ENCODE measurements at places on chromosomes 3 and 15.
A peak's percentile ranks its signal among the peaks of the same experiment; 100 is the strongest.

- DNase-seq, result no peak
Measured at GRCh38 chr3:56042326-56042951, 425.8 kb downstream of the ERC2 start.

DNA sequence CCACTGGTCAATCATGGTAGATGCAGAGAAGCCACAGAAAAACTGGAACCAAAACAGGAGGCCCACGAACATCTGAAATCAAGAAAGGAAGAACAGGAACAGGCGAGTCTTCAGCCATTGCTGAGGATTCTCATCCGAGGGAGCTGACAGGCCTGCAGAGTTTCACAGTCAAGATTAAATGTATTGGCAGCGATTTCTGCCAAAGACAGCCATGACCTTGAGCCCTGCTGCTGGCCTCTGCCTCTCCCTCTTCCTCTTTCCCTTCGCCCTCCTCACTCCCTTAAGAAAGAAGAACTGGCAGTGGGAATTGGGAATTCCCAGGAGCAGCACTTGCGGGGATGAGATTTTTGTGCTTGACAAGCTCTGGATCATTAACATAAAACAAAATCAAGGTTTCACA lies 179.7 kb downstream of the ATP10A start:
- DNase-seq, result no peak

- no peak for DNase-seq
Measured at GRCh38 chr3:171231361-171231760, 204.8 kb upstream of the SLC2A2 start.

- no peak for DNase-seq
Measured at GRCh38 chr3:140809316-140809715, 131.5 kb downstream of the TRIM42 start.

GRCh38 chr3:169923189-169923588 lies 11.8 kb downstream of the SAMD7 start:
- DNase-seq, result no peak

DNA sequence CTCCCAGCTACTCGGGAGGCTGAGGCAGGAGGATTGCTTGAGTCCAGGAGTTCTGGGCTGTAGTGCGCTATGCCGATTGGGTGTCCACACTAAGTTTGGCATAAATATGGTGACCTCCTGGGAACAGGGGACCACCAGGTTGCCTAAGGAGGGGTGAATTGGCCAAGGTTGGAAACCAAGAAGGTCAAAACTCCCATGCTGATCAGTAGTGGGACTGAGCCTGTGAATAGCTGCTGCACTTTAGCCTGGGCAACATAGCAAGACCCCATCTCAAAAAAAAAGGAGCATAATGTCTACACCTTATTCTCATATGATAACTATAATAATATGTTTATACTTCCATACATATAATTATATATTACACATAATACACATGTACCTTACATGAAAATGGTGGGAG lies 6.1 kb upstream of the GLB1 start:
- no peak for DNase-seq

GRCh38 chr3:163043074-163043473 lies 1546.5 kb downstream of the OTOL1 start:
- DNase-seq, result no peak

DNA sequence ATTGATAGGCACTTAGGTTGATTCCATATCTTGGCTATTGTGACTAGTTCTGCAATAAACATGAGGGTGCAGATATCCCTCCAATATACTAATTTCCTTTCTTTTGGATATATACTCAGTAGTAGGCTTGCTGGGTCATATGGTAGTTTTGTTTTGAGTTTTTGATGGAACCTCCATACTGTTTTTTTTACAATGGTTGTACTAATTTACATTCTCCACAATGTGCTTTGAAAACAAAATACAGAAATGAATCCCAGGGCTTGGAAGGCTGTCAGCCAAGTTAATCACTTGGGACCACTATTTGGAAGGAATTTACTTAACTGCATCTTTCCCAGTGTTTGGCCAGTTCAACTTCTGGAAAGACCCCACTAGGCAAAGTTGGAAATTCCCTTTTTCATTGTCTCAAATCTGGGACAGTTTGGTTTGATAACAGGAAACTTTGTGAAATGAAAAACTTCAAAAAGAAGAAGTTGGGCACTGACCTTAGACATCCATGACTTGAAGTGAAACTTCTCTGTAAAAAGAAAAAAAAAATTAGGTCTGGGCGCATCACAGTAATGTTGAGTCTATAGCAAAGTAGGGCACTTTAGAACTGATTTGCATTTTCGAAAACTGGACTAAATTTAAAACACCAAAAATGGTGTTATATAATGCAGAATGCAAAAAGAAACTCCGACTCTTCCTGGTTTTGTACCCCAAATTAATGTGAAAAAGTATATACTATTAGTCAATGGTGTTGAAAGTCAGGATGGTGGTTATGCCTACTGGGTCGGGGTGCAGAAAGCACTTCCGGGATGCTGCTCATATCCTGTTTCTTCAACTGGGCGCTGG lies 6.0 kb downstream of the CTSH start:
- peak; percentile 96 for DNase-seq

- no peak for DNase-seq
Measured at GRCh38 chr3:140180603-140181002, 245.6 kb downstream of the CLSTN2 start.

- DNase-seq, result no peak
Measured at GRCh38 chr3:4077950-4078349, 225.2 kb upstream of the SETMAR start.

- DNase-seq, result peak; percentile 85
Measured at GRCh38 chr3:119639494-119640350, 20.7 kb downstream of the POPDC2 start.

- no peak for DNase-seq
Measured at GRCh38 chr15:71739355-71739754, 71.0 kb upstream of the NR2E3 start.

DNA sequence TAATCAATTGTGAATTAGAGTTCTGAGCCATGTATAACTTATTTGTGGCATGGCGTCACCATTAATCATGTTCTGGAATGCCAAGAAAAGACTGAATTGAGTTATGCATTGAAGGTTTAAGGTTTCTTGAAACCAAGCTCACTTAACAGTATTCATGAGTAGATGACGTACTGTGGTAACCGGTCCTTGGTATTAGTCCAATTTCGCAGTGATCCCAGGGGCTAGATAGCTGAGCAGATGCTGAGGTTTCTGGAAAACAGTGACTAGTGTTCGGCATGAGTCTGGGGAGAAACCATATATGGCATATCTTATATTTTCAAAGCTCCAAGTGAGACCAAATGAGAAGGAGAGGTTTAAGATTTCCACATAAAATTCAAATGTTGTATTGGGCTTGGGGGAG lies 218.3 kb upstream of the LYSMD4 start:
- DNase-seq, result no peak

DNA sequence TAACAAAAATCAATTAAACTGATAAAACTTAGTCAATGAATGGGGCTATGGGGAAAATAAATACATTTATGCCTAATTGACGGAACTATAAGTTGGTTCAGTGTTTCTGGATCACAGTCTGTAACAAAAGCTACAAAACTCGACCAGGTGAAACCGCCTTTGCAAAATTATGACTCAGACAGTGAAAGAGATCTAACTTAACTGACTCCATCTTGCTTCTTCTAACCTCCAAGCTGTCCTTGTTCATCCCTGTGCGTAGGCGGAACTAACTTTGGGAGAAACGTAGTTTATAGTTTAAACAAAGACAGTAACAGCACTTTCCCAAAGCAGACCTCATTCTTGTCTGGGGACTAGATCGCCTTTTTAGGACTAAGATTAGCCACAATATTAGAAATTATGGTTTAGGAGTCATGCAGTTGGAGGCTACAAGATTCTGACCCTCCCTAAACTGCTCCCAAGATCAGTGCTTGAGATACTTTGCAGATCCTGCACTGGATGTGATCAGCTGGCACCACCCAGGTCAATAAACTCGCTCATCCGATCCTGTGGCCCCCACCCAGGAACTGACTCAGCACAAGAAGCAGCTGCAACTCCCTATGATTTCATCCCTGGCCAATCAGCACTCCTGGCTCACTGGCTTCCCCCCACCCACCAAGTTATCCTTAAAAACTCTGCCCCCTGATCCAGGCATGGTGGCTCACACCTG lies 7.2 kb upstream of the MFGE8 start:
- DNase-seq, result peak; percentile 7

DNA sequence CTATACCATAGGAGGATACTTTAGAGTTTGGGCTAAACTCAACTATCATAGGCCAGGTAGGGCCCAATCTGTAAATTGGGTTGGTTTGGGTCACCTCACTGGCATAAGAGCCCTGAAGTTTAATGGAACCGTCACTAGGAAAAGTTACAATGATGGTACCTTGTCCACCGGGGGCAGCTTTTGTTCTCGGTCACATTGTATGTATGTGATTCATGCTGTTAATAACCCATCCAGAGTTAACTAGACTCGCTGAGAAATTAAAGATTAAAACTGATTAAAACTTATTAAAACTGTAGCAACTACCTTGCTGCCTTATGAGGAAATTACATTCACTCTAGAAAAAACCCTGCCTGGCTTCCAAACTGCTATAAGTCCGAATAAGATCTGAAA lies 145.0 kb upstream of the TMCO5A start:
- DNase-seq, result no peak

DNA sequence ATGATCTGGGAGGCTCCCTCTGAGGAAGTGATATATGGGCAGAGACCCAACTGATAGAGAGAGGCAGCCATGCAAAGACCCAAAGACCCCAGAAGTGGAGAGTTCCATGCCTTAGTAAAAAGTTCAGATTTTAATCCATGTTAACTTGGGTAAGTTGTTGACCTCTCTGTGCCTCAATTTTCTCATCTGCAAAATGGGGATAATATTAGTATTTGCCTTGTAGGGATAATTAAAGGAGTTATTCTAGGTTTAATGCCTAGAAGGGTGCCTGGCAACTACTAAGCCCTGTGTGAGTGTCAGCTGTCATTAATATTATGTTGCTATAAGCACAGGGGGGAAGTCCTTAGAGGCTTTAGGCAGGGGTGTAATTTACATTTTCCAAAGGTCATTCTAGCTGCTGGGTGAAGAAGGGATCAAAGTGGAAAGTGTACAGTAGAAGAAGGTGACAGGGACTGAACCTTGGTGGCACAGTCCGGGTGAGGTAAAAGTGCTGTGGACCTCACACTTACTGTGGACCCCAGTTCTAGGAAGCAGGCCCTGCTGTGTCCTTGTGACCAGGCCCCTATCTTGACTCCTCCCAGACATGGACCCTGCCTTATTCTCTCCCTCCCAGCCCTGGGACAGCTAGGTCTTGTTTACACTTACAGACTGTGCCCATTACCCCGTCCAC lies 3.0 kb upstream of the RAD18 start:
- DNase-seq, result no peak

DNA sequence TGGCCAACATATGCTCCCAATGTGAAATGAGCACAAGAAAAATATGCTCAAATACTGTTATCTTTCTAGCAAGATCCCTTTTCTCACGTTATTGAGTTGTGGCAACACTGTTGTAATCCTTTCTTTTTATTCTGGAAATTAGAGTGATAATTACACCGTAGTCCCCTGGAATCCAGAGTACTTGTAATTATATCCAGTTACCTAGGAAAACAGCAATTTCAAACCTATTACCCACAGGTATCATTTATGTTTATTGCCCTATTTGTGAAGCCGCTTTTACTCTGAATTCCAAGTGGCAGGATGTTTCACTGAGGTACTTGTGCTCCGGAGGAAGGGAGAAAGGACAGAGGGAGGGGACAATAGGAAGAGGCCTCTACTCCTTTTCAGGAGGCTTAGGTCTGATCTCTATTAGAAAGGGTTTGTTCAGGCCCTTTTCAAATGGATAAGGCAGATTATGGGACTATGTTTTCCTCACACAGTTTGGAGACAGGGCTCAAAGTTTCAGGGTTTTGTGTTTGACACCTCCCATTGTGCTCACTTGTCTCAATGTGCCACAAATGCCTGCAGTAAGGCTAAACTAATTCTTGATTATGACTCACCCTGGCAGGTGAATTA lies 646.6 kb downstream of the TUSC7 start:
- no peak for DNase-seq

DNA sequence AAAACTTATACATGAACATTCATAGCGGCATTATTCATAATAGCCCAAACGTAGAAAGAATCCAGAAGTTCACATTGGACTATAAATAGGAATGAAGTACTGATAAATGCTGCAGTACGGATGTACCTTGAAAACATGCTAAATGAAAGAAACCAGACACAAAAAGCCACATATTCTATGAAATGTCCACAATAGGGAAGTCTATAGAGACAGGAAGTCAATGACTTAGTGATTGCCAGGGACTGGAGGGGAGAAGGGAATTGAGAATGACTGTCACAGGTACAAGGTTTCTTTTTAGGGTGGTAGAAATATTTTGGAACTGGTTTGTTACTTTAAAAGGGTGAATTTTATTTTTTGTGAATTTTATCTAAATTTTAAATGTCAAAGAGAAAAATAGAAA lies 71.4 kb upstream of the SKOR1 start:
- DNase-seq, result no peak

DNA sequence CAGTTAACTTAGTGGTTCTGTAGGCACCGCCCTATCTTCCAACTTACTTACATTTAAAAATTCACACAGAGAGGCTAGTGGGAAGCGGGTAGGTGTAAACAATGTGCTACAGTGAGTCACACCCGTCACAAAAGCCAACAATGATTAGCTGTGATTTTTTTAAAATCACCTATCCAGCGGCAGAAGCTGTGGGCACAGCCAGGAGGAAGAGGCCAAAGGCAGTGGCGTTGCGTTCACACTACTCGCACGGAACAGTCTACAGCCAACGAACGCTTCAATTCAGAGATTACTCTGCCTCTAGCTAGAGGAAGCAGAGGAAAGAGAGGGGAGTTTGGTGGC lies 2.5 kb upstream of the NLGN1 start:
- DNase-seq, result peak; percentile 6

GRCh38 chr3:72938471-72939265 lies 50.8 kb downstream of the GXYLT2 start:
- DNase-seq, result peak; percentile 70

- DNase-seq, result no peak
Measured at GRCh38 chr3:151796105-151796680, 17.7 kb upstream of the AADAC start.

DNA sequence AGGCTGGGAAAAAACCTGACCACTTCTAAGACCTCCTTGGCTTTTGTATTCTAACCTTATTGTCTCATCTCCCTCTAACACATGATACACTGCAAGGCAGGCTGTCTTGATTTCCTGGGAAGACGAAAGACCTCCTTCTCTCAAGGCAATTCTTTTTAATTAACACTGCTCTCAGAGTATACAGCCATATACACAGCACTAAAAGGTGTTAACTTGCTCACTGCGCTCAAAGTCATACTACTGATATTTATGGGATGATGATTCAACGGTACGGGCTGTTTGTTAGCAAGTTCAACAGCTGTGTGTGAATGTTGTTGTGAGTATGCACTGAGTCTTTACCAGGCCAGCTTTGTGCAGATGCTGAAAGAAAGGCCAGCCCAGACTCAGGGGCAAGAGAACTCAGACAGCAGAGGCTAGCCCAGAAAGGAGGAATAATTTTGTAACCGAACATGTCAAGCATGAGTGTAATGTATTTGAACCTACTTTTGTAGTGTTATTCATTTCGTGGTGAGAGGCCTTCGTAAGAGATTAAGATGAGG lies 229.9 kb downstream of the IL5RA start:
- DNase-seq, result no peak

GRCh38 chr3:108044699-108045098 lies 46.1 kb downstream of the CD47 start:
- DNase-seq, result no peak
